Stimulated activated CD4-positive, alpha-beta T cell treated with anti-CD3 and anti-CD28 coated beads, Interleukin-2, amount 100 ng/mL, for 24 hours (primary cell): ENCODE measurements at places on chromosomes 2 and 18.

DNA sequence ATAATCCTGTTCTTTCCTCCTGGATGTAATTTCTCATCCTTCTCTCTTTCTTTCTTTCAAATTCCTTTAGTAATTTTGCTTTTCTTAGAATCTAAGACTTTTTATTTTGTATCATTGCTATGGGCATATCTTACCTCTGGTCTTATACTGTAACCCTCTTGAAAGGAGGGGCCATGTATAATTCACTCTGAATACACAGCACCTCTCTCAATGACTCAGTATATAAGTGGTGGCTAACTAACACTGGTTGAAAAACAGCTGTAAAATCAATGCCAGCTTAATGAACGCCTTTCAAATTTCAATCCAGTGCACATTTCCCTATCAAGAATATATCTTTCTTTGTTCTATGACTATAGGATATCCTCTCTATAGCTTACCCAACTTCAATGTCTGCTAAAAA, 53.7 kb downstream of the CWC22 start:
- no peak for DNase-seq

DNA sequence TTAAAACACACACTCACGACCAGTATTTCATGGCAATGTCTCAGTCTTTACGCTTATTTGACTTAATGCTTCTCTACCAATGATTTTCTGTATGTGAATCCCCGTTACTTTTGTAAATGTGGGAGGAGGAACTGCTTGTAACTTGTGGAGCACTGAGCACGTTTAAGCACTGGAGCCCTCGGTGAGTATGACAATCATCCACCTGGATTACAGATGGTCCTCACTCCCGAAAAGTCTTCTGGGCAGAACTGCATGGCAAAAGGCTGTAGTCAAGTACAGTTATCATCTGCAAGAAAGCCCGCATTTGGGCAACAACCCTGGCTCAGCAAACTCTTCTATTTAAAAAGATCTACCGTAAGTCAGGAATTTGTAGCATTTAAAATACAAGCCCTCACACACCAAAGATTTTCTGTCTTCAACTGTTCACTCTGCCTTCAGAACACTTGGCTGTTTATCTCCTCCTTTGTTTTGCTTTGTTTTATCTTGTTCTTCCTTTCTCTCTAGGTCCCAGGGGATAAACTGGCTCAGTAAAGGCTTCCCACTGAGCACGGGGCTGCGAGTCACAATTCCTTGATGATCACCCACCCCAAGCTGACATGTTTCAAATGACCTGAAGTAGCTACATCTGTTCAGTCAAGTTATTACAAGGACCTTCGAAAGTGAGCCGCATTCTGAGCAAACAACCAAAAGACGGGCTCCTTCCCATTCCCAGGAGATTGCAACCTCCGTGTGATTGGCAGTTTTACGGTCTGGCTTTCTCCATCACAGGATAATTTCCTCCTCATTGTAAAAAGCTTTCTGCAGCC, 102.2 kb downstream of the DLGAP1 start:
- no peak for DNase-seq

GRCh38 chr2:145592361-145592760, 1072.4 kb upstream of the ZEB2 start:
- DNase-seq = no peak

- DNase-seq = no peak
These were observed 36.9 kb upstream of the PTMA start for GRCh38 chr2:231671270-231672050.
